ENCODE measurements at places on chromosomes 12 and 14.

DNA sequence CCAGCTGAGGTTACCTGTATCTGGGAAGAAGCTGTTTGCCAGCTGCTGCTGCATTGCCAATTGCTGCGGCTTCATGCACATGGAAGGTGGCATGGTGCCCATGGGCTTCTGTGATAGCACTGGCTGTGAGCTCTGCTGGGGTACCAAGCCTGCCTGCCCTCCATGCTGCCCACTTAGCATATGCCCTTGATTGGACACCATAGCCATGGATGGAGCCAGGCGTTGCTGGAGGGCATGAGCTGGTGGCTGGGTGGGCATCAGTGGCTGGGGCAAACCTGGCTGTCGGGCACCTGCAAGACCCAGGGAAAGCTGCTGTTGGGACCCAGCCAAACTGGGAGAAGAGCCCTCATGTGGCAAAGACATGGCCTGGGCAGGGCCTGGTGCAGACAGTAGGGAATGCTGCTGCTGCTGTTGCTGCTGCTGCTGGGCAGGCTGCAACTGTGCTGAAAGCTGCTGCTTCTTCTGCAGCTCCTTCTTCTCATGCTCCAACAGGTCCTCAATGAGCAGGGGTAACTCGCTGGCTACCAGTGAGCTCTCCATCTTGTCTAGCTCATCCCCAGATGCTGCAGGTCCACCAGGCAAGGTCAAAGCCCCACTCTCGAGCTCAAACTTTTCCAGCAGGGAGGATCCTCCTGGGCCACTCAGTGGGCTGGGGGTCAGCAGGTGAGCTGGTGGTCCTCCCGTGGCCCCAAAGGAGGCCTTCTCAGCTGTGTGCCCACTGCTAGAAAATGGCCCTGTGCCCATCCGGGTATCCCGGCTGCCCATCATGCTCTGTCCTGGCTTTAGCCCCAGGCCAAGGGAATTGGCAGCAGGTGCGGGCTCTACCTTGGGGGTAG lies 18.8 kb upstream of the PRKAG1 start:
- no peak for DNase-seq

- no peak for DNase-seq
These were observed 59.7 kb downstream of the PLXNC1 start for GRCh38 chr12:94207849-94208621.

DNA sequence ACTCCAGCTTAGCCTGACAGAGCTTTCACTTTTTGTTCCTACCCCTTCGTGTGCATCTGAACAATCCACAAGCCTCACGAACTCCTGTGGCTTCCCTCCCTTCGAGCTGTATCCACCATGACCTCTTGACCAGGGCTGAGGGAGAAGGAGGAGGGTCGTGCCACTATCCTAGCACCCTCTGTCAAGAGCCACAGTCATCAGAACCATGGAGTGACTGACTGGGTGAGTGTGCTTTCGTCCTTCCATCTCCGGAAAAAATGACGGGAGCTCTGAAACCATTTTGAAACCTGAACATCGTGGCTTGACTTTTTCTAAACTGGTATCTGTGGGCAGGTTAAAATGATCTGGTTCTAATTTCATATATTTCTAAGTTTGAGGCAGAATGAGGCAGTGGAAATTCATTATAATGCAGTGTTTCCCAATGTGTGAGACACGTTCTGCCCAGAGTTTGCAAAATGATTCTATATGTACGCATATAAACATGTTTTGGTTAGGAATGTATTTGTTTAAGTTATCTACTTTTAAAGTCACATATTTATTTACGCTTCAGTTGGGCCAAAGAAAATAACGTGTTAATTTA lies 27.0 kb downstream of the IL26 start:
- DNase-seq = no peak

DNA sequence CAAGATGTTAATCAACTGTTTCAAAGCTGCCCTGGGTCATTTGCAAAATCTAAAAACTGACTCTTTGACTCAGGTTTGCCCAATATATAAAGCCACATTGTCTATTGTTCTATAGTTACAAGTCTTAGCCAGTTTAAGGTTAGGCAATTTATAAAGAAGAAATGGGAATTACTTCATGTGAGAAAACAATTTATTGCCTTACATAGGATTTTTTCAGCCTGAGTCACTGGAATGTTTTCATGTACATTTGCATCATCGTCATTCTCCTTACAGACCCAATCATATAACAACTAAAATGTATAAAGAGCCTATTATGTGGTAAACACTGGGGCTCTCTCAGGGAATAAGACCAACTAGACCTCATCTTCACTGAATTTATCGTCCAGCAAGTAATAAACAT lies 100.3 kb upstream of the PLEKHG7 start:
- no peak for DNase-seq

- no peak for DNase-seq
These were observed 243.0 kb upstream of the PDE3A start for GRCh38 chr12:20125276-20125798.

DNA sequence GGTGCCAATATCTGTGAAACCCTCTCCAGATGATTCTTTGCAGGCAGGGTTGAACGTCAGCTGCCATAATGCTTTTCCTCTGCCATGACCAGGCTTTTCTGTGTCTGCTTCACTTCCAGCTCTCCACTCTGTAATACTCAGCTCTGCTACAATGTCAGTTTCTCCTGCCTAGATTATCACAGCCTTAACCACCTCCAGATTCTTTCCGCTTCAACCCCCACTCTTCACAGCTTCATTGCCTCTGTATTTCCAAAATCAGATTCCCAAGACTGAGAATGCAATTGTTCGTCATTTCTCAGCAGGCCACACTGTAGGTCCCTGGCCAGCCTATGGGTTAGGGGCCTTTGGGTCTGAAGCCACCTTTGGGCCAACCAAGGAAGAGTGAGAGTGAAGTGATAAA lies 73.7 kb upstream of the SCN8A start:
- DNase-seq = no peak

GRCh38 chr12:113134521-113134951 lies 1.0 kb downstream of the RASAL1 start:
- DNase-seq = no peak

DNA sequence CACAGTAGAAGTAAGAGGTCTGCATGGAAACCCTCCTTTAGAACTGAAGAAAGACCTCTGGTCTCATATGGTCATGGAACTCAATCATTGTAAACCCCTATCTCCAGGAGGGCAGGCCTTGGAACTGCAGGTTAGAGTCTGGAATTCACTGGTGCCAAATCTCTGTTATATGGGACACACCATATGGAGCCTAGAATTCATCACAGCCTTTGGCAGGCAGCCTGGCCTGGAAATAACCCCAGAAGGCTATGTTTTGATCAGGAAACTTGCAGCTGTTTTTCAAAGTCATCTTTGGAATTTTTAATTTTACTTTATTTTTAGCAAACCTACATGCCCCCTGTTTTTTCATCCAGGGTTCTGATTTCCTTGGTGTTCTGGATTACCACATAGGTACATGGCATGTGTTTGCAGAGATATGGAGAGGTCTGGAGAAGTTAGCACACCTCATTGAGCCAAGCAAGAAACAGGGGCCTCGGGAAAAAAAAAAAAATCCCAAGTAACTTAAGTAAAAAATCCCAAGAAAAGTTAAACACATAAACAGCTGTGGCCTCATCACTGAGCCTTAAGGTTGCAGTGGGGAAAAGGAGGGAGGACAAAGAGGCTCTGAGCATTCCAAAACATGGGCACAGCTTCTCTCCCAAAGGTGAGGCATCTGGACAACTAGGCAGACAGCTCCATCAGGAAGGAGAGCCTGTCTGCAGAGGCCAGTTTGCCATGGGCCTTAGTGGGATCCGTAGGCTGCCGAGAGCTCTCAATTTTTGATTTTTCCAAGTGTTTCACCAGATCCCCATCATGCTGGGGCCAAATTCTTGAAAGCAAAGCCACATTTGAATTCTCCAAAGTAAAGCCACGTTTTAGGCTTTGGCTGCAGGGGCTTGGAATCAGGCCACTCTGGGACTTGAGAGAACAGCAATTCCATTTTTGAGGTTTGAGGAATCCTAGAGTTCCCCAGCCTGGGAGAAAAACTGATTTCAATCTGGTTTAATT lies 339.6 kb upstream of the TBX3 start:
- DNase-seq = no peak

DNA sequence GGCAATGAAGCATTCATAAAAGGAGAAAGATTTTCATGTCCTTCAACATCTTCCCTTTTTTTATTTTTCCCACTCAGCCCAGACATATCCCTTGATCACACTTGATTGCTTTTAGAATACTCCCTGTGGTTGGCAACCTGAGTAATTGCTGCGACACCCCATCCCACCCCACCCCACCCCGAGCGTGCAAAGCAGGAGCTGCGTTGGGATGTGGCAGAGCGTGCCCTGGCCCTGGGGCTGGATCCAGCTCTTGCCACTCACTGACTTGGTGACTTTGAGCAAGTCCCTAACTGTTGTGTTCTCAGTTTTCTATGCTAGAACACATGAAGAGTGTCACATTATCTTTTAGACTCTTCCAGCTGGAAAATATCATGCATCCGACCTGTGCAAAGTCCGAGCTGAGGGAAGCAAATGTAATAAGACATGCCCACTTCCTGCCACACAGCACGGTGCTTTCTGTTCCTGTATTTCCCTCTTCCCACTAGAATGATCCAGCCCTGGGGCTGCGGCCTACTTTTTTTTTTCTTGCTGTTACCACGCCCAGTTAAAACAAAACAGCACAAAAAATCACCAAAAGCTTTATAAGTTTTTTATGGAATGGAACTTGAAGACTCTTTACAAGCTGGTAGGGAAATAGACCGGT lies 4.0 kb downstream of the ASCL4 start:
- DNase-seq = no peak

- no peak for DNase-seq
These were observed 37.3 kb downstream of the RFLNA start for GRCh38 chr12:124332058-124332672.

- DNase-seq = no peak
These were observed 17.1 kb downstream of the DNAL1 start for GRCh38 chr14:73661872-73662271.

DNA sequence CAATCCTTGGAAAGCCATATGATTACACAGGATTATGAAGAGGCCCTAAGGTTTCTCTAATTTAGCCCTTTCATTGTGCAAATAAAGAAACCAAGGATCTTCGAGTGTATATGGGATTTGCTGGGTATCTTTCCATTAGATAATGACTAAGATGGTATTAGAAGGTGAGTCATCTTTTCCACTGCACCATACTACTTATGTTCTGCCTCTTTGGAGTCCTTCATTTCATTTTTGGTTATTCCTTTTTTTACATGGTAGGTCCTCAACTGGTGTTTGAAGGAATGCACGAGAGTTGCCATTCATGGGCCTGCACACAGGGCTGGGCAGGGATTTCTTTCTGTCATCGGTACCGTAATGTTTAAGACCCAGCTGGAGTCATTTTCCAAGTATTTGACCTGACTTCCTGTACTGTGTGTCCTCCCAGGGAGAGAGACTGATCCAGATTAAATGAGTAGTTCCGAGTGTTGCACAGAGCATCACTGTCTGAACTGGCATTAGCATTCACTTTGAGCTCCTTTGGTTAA lies 85.7 kb downstream of the BORCS5 start:
- DNase-seq = no peak

DNA sequence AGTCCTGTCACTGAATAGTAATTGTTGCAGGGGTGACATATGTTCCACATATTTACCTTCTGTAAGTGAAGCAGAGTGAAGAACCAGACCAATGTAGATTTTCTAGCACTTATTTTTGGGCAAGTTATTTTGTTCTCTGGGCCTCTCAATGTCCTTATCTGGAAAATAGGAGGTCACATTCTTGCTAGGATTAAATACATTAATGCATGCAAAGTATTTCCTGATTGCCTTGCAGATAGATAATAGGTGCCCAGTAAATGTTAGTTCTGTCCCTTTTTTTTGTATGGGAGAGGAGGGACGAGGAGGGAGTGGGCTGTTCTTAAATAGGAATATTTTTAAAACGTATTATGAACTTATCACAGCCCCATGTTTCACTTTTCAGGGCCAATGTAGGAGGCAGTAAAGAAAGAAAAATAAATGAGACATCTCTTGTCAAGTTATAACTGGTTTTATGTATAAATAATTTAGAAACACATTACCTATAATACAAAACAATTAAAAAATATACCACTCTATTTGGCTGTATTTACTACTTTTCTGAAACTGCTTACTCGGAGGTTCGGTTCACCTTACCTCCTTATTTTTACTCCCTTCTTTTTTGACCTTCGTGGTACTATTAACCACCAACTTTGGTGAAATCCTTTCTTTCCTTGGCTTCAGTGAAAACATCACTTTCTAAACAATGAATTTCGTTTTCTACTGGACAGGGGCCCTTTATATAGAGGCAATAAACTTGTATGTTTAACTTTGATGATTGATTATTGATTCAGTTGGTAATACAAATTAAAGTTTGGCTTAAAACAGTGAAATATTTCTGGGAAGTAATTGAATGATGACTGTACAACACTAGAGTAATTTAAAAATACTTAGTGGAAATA lies 41.9 kb downstream of the DIP2B start:
- no peak for DNase-seq

GRCh38 chr12:101884174-101884573 lies 6.8 kb downstream of the DRAM1 start:
- no peak for DNase-seq
